Ascending aorta (tissue), 2 donors: ENCODE measurements at places on chromosomes 5 and 9.

GRCh38 chr9:93812410-93812668 lies 142.8 kb downstream of the BARX1 start:
- DNase-seq = peak; percentile 46

- peak; percentile 97 for DNase-seq
Observed at GRCh38 chr5:95646569-95647431, at the start of gene RFESD. TSS of gene RFESD (plus strand) at chr5:95646777. CDS start at chr5:95652272, 5,495 bp downstream.

DNA sequence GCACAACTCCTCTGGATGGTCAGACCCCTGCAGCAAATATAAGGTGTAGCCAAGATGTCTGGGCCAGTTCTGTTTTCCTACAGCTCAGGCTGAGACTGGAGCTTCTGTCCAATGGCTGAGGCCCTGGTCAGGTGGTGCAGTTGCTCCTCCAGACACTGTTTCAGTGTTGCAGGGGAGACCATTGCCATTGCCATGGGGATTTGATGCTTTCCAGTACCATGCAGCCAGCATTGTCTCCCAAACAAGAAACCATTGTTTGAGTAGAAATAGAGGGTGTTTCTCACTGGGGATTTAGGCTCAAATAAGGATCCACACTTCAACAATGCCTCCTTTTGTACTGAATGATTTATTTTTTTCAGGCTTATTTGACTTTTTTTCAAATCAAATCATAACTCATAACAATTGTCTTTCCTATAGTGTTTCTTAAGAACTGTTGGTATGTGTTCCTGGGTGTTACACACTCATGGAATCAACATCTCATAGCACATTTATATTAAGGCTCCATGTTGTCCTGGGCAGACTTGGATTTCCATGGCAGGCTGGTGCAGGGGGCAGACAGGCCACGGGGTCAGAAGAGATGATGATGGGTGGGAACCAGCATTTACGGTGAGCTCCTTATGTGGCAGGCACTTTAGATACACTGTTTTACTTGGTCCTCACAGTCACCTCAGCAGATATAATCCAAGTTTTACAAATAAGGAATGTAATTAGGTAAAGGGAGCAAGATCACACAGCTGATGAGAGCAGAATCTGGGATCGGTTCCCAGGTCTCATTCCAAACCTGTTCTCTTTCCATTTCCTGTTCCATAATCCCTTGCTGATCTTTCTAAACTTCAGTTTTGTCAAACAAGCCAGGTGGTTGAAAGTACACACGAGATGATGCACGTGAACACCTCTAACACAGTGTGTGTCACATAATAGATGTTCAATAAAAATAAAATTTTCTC lies 95.9 kb upstream of the GNAQ start:
- DNase-seq = no peak

- no peak for DNase-seq
Observed at GRCh38 chr9:68627594-68627993, 77.4 kb upstream of the PIP5K1B start.

- DNase-seq = no peak
Observed at GRCh38 chr5:139985733-139986132, 57.4 kb downstream of the NRG2 start.

GRCh38 chr5:170429014-170429413 lies 39.8 kb upstream of the KCNMB1 start:
- no peak for DNase-seq

GRCh38 chr9:98373609-98374008 lies 118.2 kb upstream of the TBC1D2 start:
- DNase-seq = no peak

- DNase-seq = no peak
Observed at GRCh38 chr5:119074419-119074818, 3.5 kb downstream of the DMXL1 start.

- peak; percentile 67 for DNase-seq
Observed at GRCh38 chr9:34994900-34995669, 5.5 kb downstream of the DNAJB5 start.

- DNase-seq = no peak
Observed at GRCh38 chr9:87675906-87676515, 49.9 kb upstream of the CTSL start.

DNA sequence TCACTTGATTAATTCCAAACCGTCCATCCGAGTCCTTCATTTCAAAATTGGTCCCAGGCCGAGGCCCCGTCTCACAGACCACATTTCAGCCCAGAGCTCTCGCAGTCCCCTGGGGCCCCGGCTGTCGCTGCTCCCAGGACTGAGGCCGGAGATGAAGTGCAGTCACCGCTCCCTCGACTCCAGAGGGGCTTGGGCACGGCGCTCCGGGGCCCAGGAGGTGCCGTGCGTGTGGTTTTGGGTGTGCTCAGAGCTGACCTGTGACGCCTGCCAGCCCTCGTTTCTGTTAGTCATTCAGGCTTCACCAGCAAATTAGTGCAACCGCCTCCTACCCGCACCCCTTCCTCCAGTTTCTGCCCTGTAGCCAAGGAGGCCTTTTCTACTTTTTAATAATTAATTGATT lies 48.7 kb upstream of the PHYKPL start:
- DNase-seq = no peak

DNA sequence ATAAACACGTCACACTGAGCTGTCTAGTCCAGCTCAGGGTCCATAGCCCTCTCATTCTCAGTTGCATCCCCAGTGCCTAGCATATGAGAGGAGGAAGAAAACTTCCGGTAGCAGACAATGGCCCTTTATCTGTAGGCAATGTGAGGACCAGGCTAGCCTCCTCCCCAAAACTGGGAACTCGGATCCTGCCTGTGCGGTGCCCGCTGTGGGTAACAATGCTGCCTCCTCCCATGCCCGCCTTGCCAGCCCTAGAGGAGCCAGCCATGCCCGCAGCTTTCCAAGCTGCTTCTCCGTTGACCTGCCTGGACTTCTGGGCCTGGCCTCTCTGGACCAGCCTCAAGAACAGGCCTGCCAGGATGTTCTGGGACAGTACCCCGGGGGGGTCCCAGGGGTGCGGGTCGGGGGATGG lies 74.6 kb upstream of the ORM1 start:
- DNase-seq = no peak

DNA sequence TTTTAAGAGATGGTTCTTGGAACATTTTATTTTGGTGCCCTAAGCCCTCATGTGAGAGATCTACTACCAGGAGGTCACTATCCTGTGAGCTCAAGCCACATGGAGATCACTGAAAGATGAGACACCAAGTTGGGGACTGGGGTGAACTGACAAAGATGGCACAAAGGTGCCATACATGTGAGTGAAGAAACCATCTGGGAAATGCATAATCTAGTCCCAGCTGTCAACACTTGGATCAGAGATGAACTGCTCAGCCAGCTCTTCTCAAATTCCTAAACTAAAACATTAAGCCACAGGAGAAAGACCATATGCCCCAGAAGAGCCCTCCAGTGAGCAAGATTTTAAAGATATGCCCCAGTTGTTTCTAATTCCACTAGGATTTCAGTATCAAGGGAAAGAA lies 22.2 kb upstream of the MYOT start:
- no peak for DNase-seq

DNA sequence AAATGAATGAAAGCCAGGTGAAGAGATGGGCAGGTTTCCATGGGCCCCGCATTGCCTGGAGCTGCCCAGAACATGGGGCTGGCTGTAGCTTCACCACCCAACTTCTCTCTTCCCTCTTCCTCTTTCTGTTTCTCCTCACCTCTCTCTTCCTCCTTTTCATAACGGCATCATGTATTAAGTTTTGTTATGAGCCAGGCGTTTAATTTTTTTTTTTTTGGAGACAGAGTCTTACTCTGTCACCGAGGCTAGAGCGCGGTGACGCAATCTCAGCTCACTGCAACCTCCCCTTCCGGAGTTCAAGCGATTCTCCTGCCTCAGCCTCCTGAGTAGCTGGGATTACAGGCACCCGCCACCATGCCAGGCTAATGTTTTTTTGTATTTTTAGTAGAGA lies 13.0 kb upstream of the SPINK4 start:
- peak; percentile 72 for DNase-seq

GRCh38 chr9:117546894-117547678 lies 132.2 kb upstream of the ASTN2 start:
- DNase-seq = no peak

- DNase-seq = no peak
Observed at GRCh38 chr5:144328980-144329379, 158.3 kb downstream of the KCTD16 start.

- no peak for DNase-seq
Observed at GRCh38 chr9:93346231-93347112, 105.0 kb upstream of the FAM120A start.

DNA sequence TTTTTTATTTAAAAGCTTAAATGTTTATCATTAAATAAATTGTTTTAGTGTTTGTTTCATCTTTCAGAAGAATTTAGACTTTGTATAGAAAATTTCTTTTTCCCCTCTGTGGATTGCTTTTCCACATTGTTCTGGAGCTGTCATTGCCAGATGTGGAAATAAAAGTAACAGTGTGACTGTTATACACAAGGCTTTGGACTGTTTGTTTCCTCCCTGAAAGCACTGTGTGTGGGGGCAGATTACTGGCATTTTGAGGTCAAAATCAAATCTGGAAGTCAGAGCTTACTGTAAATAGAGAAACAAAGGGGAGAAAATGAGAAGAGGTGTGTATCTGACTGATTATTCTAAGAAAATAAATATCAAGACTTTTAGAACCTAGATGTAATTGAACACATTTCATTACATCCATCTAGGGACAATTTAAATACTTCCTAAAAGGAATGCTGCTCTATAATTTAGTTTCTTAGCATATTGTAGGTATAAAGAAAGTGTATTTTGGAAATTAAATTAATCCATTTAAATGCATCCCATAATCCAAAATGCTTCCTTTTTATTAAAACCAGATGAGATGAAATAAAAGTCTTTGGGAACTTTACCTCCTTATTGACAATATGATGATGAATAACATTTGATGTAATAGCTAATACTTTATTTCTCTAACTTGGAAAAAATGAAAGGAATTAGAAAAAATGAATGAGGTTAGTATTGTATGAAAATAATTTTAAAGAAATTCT lies 51.9 kb downstream of the ERCC6L2 start:
- DNase-seq = no peak

DNA sequence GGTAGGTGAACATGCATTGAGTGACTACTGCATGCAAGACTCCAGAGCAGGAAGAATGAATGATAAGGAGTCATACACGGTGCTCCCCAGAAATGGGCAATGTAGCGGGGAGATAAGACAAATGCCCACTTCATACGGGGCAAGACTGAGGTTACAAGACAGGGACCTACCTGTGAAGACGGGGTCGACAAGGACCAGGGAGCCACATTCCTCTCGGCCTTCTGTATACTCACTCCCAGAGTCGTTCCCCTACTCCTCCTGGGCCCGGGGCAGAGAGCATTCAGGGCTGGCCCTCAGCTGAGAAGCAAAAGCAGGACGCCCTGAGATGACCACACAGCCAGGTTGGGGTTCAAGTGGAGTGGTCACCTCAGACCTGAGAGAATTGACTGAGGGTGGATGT lies 26.7 kb downstream of the PITX1 start:
- DNase-seq = peak; percentile 40

DNA sequence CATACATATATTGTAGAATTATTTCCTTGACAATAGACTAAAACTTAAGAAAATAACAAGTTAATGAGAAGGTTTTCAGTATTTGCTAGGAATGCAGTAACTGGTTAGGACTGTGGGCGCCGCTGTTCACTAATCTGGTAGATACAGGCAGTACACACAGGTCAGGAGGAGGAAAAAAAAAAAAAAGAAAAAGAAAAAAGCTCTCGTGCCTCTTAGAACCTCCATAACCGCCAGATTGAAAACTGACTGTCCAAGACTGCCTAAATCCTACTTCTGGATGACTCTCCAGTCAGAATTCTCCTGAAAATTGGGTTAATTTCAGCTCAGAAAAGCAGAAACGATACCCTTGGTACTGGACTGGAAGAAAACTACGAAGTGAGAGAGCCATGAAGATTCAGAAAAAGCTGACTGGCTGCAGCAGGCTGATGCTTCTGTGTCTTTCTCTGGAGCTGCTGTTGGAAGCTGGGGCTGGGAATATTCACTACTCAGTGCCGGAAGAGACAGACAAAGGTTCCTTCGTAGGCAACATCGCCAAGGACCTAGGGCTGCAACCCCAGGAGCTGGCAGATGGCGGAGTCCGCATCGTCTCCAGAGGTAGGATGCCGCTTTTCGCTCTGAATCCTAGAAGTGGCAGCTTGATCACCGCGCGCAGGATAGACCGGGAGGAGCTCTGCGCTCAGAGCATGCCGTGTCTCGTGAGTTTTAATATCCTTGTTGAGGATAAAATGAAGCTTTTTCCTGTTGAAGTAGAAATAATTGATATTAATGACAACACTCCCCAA lies at the start of gene PCDHGA1:
Gene PCDHGA1, plus strand, starts transcription at position 216 of the 782 bp plus-strand sequence.
- DNase-seq = no peak

- DNase-seq = no peak
Observed at GRCh38 chr5:173623296-173623771, 6.9 kb upstream of the BOD1 start.

DNA sequence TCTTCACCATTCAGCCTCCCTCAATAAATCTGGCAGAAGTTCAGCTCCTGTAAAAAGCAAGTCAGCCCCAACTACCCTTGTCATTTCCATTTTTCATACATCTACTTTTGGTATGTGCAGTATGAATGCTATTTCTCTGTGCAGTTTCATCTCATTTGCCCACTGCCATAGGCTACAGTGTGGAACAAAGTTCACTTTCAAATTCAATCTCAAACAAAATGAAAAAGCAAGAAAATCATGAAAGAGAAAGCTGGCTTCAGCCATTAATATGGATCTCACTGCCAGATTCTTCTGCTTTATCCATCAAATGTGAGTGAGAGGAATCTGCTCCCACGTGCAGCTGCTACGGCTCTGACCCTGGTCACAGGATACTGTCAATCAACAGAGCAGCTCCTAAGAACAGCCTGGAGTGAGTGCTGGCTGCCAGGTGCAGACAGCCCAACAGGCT lies 494.2 kb downstream of the ZNF608 start:
- DNase-seq = no peak

DNA sequence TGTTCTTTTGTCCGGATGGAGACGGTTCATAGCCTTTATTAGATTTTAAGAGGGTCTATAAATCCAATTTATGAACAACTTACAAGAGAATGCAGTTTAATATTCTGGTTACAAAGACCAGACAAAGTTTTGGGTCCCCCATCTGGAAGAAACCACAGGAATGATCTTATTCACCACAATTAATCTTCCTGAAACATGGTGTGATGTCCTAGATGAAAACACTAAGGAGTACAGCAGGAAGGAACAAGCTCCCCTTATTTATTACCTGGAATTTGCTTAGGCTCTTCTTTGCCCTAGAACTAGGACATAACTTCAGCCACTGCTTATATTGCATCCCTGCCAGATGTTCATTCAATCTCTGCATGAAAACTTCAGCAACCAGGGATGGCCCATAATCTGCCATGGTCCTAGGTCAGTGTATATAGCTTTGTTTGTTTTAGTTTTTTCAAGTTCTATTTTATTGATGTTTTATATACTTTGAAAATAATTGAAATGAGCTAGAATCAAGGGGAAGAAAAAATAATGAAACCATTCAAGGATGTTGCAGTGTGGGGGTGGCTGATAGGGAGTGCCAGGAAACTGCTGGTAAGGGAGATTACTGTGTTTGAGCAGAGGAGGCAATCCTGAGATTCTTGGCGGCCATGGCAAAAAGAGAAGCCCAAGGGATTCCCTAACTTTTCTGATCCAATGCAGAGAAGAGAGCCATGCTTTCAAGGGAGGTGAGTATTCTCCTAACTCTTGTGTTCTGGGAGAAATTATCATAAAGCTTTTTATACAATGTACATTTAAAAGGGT lies 16.8 kb downstream of the TXNDC8 start:
- no peak for DNase-seq

GRCh38 chr9:124743686-124744348 lies 27.3 kb downstream of the NR6A1 start:
- no peak for DNase-seq

- no peak for DNase-seq
Observed at GRCh38 chr5:17436761-17437221, 61.2 kb upstream of the TAF11L2 start.
